Activated naive CD4-positive, alpha-beta T cell treated with anti-CD3 and anti-CD28 coated beads, Interleukin-2, amount 10 ng/mL, durations not matched to agents 5 hours and 36 hours (primary cell): ENCODE measurements at places on chromosomes 7 and 10. TPM values are rescaled to one million over a fixed set of nuclear protein-coding genes. Genes with fewer than 3 reads are reported as not detected.

Gene NAT16
- total RNA-seq: not detected

Gene ATG9B
- 15.7 TPM for total RNA-seq

Gene MDH2
- 135 TPM for total RNA-seq

Gene GRID2IP
- not detected for total RNA-seq

Gene TAS2R3
- 1.5 TPM for total RNA-seq

Gene NRAP
- not detected for total RNA-seq

Gene MMRN2
- total RNA-seq: not detected

Gene C10orf105
- 0.55 TPM for total RNA-seq

Gene ZNF722
- total RNA-seq: not detected

Gene TRIM73
- total RNA-seq: 10.1 TPM

Gene LRMDA
- not detected for total RNA-seq

Gene SLC13A1
- not detected for total RNA-seq

Gene SPRN
- not detected for total RNA-seq

Gene SP8
- not detected for total RNA-seq

Gene AGBL3
- 4.1 TPM for total RNA-seq

Gene GNG11
- not detected for total RNA-seq

Gene VTI1A
- 33.9 TPM for total RNA-seq

Gene PIP
- total RNA-seq: not detected

Gene GPC2
- 15.7 TPM for total RNA-seq

Gene FAM20C
- total RNA-seq: 1.3 TPM

Gene GLI3
- total RNA-seq: 0.03 TPM

Gene DLX5
- not detected for total RNA-seq

Gene C10orf71
- total RNA-seq: not detected

Gene TEX47
- total RNA-seq: not detected

Gene EMX2
- total RNA-seq: not detected

Gene ETV1
- total RNA-seq: not detected

Gene FANK1
- not detected for total RNA-seq

Gene SPDYE8
- not detected for total RNA-seq

Gene OPN1SW
- not detected for total RNA-seq

Gene SKIDA1
- total RNA-seq: not detected

Gene RET
- 0.35 TPM for total RNA-seq
